ENCODE measurements at places on chromosomes 12 and 14.

GRCh38 chr14:35938770-35939169 lies 112.6 kb downstream of the BRMS1L start:
- no peak for DNase-seq

DNA sequence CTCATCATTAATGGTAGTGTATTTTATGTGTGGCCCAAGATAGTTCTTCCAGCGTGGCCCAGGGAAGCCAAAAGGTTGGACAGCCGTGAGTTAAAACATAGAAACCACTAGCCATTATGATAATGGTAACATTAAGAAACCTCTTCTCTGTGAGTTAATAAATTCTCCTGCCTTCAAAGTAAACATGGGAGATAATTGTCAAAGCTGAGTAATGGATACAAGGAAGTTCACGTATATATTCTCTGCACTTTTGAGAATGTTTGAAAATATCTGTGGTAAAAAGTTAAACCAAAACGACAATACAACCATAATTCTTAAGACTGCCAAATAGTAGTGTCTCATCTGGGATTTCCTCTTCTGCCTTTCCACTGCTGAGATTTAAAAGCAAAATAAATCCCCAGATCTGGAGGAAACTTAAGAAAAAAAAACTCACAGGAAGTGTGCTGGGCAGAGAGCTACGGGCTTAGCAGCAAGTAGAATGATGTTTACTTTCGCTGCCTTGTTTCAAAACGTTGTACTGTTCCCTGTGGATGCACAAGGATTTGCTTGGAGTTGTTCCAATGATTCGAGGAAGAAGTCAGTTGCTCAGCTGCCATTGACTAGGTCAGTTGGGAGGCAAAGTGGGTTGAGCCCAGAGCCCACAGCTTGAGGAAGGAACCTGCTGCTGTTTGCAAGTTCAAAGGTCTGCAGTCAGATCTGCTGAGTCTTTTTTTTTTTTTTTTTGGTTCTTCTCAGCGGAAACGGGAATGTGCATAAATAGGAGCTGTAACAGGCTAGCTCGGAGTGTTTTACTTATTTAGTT lies 1.7 kb downstream of the TPCN1 start:
- no peak for DNase-seq

DNA sequence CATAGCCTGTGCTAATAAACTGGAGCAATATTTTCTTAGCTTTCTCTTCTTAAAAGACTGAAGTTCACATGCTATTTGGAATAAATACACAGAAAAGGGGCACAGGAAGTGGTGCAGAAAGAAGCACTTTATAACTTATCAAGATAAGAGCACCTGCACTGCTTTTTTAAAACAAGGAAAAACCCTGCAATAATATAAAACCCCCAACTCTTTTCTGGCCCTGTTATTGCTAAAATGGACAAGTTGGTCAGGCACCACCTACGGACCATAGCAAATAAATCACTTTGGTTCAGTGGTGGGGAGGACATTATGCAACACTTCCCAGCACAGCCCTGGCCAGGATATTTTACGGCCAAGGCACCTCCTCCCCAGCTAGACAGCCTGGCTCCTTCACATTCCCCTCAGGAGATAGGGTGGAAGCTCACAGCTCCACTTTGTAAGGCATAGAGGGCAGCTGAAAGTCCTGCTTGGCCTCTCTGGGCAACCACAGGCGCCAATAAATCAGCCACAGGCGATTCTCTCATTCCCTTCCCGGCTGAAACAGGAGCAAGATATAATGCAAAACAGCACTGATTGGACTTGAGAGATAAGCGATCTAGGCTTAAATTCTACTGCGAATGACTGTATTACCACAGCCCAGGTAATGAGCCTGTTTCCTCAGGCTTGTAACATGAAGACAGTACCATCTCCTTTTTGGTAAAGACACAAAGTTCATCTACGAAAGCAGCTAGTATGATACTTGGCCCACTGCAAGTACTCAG lies 2.0 kb downstream of the ZBTB25 start:
- DNase-seq: no peak

DNA sequence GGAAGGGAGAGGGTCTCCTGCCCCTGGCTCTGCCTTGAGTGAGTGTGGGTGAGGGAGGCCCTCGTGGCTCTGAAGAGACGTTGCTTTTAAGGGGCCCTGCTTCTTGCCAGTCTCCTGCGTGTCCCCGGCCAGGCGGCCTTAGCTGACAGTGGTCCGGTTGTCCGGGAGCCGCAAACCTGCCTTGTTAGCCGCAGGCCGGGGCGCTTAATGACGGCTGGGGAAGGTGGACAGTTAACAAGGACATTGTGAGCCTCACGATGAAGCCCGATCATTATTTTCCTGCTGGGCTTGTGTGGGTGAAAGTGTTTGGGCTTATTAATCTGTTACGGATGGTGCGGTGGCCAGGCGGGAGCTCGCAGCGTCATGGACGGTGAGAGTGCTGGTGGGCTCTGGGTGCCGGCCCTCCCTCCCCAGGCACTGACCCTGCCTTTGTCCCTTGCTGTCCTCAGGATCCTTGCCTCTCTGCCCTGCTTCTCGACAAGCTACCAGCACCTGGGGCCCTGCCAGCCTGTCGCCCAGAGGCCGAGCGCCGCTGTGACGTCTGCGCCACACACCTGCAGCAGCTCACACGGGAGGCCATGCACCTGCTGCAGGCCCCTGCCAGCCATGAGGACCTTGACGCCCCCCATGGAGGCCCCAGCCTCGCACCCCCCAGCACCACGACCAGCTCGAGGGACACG lies 13.3 kb downstream of the KIF26A start:
- DNase-seq: no peak

DNA sequence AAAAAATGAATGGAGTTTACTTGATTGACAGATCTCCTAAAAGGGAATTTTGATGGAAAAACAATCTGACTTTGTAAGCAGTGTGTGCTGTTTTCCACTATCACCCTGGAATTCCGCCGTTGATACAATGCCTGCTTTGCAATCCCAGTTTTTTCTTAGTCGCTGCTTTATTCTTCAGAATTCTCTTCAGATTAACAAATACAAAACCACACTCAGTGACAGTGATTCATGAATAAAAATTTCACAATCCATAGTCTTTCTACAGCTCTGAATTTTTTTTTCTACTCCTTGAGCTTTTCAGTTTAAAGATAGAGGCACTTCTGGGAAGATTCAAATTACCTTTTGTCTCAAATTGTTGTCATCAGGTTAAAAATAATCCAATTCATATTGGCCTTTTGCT lies 44.6 kb upstream of the KITLG start:
- no peak for DNase-seq

GRCh38 chr12:80936353-80936641 lies 1.4 kb downstream of the LIN7A start:
- DNase-seq: no peak

- DNase-seq: no peak
These were observed 45.2 kb downstream of the DEGS2 start for GRCh38 chr14:100114109-100114765.

GRCh38 chr12:51386351-51386750 lies 4.9 kb downstream of the GALNT6 start:
- no peak for DNase-seq

DNA sequence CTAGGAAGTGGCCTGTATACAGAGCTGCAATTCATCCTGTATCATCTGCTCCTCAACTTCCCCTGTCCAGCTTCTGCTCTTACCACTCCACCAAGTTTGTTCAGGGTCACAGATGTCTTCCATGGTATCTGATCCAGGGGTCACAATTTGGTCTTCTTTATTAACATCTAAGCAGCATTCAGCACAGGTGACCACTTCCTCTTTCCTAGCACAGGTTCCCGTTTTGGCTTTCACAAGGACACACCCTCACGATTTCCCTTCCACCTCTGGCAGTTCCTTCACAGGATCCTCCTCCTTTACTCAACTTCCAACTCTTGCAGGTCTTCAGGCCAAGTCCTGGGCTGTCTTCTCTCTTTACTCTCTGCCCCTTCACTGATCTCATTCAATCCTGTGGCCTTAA lies 93.6 kb downstream of the TTC7B start:
- DNase-seq: no peak

- DNase-seq: no peak
These were observed 50.3 kb downstream of the SLC38A1 start for GRCh38 chr12:46218322-46219095.

DNA sequence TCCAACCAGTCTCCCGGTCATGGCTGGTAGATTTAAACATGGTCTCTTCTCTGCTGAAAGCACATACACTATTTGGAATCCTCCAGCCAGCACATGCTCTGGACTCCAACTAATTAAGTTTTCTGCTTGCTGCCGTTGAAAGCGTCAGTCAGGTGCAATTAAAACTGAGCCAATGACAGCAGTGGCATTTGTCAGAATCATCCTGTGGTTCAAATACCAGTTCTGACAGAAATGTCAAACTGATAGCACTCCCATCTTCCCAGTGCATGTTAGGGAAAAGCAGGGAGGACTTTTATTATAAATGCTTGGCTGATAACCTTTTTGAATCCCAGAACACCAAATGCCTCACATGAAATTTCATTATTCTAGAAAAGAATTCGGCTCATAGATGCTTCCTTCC lies 401.8 kb downstream of the PDZRN4 start:
- DNase-seq: no peak

- DNase-seq: no peak
These were observed 27.0 kb downstream of the IL26 start for GRCh38 chr12:68198507-68199086.

DNA sequence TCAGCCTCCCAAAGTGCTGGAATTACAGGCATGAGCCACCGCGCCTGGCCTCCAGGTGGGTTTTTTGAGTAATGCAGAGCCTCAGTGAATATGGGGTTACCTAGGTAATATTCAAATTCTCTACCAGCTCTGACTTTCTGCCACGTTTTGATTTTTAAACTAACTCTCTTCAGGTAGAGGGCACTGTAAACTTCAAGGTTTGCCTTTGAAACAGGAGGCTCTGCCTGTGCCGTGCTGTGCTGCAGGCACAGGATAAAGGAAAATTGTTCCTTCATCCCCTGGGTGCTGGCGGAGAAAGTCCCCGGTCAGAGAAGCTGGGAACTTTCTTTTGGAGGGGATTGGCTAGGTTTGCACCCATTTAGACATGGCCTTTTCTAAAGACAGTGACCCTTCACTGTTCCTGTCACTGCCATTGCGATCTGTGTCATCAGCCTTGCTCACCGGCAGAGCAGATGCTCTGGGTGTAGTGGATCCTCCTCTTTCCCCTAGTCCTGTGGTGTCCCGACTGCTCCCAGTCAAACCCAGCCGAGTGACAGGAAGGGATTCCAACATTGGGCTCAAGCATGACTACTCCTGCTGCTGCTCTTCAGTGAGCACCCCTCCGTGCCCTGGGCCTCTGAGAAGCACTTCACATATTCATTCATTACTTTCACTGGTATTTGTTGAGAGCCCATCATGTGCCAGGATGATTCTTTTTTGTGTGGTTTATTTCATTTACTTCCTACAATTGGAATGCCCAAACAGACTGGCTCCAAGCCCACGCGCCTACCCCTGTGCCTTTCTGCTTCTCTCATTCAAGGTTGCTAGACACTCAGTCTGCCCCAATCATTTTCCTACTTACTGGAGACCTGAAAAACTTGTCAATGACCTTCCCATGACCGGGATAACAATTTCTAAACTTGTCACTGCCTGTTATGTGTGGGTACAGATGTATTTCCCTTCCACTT lies 103.6 kb downstream of the TMEM30B start:
- DNase-seq: no peak

- DNase-seq: no peak
These were observed 298.1 kb downstream of the ACSS3 start for GRCh38 chr12:81375969-81376368.

GRCh38 chr12:25155022-25155576 lies 39.9 kb downstream of the DNAI7 start:
- DNase-seq: no peak
